Esophagus mucosa (tissue), 1 donor: ENCODE measurements at places on chromosomes 1 and 21.

GRCh38 chr1:230334447-230334837 lies 91.7 kb downstream of the PGBD5 start:
- ATAC-seq, result no peak

- ATAC-seq, result no peak
These were observed 4.4 kb upstream of the TNFRSF25 start for GRCh38 chr1:6470132-6471085.

DNA sequence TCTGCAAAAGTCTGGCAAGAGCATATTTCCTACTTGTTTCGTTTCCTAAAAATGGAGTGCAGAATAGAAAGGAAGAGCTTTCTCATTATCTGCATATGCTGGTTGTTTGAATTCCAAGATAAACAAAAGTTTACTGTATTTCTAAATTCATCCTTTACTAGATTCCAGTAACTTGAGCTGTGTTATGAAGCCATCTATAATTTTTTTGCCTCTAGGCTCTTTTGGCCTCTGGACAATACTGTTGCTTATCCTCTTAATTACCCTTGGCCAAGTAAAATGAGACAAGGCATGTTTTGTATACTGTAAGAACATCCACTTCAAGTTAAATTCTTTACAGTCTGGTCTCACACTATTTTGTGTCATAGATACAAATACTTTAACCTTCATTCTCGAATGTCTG lies 45.6 kb upstream of the HFM1 start:
- no peak for ATAC-seq

DNA sequence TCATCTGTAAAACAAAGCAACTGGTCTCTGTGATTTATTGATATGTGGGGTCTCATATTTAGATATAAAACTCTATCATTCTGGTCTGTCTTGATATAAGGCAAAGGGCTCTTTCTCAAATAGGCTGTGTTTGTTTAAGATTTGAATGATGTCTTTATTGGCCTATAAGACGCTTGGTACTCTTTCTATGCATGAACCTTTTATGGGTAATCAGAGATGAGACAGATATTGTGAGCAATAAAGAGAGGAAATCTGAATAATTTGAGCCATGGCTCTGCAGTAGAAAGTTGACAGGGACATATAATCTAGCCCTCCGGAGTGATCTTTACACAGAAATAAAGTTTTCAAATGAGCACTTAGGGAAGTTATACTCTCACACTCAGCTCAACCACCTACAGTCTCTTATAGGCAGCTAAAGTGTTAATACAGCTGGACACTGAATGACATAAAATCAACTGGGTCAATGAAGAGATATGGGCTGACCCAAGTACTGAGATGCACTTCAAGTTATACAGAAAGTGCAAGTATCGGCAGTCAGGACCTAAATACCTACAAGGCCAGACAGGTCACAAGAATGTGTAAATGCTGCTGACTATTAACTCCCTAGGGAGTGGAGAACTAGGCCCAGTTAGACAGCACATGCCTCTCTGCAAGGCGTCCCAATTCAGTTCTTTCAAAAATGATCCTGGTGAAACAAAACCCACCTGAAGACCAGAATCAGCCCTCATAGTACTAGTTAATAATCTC lies 111.0 kb downstream of the PTPN14 start:
- ATAC-seq, result peak; percentile 80

- ATAC-seq, result peak; percentile 32
These were observed 72.1 kb downstream of the SKI start for GRCh38 chr1:2300004-2300771.

GRCh38 chr1:182122256-182122912 lies 60.9 kb upstream of the ZNF648 start:
- no peak for ATAC-seq

DNA sequence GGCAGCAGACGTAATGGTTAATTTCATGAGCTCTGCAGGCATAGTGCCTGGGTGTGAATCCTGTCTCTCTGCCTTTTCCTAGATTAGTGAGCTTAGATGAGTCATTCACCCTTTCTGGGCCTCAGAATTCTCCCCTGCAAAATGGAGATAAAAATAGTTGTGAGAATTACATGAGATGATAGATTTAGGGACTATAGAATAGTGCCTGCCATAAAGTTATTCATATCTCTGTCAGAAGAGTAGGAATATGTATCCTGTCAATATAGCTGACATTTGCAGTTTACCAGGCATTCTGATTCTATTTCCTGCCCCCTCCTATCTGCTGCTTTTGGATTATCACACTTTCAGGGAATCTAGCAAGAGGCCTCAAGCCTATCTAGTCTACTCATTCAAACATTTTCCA lies 112.0 kb downstream of the PDE4B start:
- no peak for ATAC-seq

- ATAC-seq, result no peak
These were observed 4.3 kb upstream of the GPR153 start for GRCh38 chr1:6265151-6265550.

DNA sequence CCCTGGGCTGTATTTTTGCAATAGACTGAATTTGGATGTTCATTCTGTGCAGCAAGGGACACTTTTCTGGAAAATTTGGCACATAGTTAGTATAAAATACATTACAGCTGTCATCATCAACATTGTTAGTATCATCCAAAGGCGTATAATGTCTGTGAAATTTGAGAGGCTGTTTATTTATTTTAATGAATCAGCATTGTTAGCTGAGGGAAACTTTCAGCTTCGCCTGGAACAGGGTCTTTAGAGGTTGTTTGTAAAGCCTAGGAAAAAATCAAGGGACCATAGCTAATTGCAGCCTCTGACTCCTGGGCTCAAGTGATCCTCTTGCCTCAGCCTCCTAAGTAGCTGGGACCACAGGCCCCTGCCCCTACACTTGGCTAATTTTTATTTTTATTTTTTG lies 106.8 kb upstream of the USP24 start:
- ATAC-seq, result no peak

DNA sequence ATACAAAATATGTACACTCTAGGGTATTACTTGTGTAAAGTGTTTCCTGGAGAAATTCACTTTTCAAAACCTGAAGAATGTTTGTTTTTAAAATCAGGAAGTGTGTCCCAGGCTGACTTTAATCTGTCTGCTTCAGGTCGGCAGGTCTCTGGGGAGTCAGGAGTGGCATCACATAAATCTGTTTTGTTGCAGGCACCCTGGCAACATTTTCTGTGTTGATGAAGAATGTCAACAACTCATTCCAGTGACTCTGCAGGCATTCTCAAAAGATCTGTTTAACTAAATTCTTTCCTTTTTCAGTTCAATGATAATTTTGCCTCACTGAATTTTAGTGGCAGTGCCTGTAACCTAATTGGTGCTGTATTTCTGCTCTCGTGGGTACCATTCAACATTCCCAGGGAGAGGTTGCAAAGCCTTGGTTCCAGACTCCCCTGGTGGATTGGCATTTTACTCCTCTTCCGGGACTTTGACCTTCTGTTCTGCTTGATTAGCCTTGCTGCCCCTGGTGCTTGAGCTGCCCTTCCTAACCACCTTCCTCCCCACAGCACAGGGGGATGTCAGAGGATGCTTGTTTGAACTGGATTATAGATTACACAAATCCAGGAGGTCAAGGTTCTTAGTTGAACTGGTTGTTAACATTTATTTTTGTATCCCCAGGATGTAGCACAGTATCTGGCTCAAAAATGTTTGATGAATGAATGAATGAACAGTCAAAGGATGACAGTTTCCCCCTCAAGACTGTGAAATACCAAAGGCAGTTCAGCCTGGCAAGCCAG lies 55.4 kb upstream of the LPGAT1 start:
- no peak for ATAC-seq

GRCh38 chr21:42629933-42630589 lies 23.4 kb upstream of the PDE9A start:
- no peak for ATAC-seq

DNA sequence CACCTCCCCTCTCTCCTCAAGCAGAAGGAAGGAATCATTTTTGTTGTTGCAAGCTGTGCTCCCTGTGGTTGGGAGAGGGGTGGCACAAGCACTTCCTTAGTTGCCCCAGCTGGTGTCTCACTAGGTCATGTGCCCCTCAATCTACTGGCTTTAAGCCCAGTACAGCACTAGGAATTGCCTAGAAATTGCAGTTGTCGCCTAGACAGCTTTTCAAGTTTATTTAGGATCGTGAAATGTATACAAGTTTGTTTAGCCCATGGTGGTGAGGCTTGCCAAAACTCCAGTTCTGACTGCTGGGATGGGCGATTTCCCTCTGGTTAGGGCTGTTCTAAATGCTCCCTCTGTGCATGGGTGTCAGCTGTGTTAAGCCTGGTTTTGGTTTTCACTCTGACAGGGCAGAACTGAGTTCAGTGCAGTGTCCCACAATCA lies 126.8 kb upstream of the ZNF644 start:
- ATAC-seq, result no peak

DNA sequence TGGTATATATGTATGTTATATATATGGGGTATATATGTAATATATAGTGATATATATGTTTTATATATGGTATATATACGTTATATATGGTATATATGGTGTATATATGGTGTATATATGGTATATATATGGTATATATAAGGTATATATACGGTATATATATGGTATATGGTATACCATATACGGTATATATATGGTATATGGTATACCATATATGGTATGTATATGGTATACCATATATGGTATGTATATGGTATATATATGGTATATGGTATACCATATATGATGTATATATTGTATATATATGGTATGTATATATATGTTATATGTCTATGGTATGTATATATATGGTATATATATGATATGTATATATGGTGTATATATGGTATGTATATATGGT lies 447.7 kb upstream of the USP24 start:
- ATAC-seq, result no peak

- no peak for ATAC-seq
These were observed 34.7 kb downstream of the SLC19A1 start for GRCh38 chr21:45507523-45507875.

DNA sequence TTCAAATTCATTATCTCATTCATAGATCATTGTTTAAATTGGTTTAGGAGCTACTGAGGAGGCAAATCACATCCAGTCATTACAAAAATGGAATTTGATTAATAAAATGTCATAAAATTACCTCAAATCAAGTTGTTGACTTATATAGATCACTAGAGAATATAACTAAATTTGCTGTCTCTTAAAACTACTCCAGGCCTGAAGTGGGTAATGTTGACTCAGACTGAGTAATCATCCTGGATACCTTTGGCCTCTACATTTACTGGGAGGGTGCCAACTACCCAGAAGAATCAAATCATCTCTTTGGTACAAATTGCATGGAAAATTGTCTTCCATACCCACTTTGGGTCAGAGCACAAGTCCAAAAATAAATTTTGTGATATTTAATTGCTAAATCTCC lies 191.2 kb upstream of the GREM2 start:
- no peak for ATAC-seq

DNA sequence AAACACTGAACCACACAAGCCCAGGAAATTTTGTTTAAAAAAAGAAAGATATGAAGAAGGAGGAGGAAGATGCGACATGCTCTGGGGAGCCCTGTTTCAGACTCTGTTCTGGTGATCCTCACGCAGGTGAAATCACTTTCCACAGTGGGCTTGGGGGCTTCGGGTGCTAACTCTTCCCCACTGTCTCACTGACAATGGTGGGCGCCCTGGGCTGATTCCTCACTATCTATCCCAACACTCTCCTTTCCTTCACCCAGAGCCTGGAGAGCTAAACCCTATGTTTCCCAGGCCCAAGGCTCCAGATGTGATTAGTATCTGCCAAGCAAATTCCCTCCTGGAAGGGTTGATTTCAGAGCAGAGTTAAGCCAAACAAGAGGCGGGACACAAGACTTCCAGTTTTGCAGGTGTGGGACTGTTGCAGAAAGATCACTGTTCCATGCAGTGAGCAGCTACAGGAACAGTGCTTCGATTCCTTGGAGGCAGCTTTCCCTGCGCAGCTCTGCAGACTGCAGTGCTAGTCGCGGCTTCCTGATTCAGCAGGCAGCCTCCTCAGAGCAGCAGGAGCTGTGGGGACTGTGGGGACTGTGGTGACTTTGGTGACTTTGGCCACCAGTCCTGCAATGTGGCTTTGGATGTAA lies 168.3 kb downstream of the RHOU start:
- ATAC-seq, result no peak

GRCh38 chr1:53110370-53111072 lies 31.9 kb downstream of the SLC1A7 start:
- peak; percentile 37 for ATAC-seq

DNA sequence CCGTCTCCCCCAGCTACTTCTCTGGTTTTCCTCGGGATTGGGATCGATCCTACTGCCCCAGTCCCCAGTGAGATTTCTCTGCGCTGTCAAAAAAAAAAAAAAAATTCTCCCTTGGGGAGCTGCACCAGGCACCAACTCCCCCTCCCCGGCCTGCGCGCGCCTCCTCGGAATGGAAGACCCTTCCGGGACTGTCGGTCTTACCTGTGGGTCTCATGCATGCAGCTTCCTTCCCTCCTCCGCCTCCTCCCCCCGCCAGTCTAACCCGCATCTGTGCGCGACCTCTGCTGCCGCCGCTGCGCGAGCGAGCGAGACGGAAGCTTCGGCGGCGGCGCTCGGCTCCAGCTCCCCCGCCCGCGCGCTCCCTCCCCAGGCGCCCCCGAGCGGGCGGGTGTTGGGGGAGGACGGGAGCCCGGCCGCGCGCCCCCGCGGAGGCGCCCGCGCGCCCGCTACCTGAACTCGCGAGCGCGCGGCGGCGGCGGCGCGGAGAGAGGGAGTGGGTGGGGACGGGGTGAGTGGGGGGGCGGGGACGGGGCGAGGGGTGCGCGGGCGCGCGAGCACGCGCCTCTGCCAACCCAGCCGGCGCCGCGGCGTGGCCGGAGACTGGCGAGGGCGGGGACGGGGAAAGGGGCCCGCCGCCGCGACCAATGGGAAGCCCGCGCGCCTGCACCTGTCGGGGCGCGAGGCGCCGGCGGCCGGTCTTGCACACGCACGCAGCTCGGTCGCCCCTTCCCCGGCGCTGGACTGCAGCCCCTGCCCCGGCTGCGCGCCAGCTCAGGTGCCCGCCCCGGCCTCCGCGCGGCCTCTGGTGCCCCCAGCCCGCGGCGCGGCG lies at the start of gene SUSD4:
Gene SUSD4 (minus strand): TSS at position 321 of the 829 bp plus-strand sequence. CDS start 751 bp downstream, outside the sequence.
- ATAC-seq, result peak; percentile 90

DNA sequence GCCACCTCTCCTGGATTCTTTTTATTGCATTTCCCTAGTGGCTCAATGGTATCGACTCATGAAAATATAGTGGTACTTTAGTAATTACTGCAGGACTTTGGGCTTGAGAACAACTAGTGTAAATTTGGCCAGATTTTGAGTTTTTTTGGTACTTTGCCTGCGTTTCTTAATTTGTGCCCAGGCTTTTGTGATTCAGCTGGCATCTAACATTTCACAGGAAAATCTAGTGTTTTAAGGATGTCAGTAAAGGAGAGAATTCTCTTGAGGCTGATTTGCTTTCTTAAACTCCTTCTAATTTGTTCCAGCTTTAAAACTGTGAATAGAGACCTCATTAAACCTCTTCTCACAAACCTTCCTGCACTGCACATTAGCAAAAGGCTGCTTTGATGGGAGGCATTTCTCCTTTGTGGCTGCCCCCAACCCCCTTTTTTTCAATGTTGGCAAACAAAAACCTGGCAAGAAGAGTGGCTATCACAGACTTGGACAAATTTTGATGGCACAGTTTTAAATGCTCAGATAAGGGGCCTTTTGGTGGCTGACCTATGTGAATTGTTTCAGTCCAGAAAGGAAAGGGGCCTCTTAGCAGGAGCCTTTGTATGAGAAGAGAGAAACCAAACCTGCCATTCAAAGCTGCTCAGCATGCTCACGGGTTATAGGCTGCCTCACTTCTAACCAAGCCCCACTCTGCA lies 113.4 kb upstream of the RAVER2 start:
- no peak for ATAC-seq
